ENCODE measurements at places on chromosomes 3 and 15. TPM values are rescaled to one million over a fixed set of nuclear protein-coding genes. Genes with fewer than 3 reads are reported as not detected.

Gene ISL2
- not detected for total RNA-seq

Gene MYZAP
- 36.9 TPM for total RNA-seq

Gene SST
- total RNA-seq = not detected

Gene RLBP1
- not detected for total RNA-seq

Gene MAP3K13
- total RNA-seq = 74.8 TPM

Gene PEX5L
- 0.15 TPM for total RNA-seq

Gene GABRR3
- total RNA-seq = not detected

- no peaks in the 10 kb centered on the region for H3K36me3 ChIP-seq
- peak overlapping the region; percentile 74 for H3K27ac ChIP-seq
- no peak overlapping the region for H3K4me3 ChIP-seq
- H3K27me3 ChIP-seq = no peaks in the 10 kb centered on the region
Measured at GRCh38 chr3:115518100-115518852, 105.0 kb upstream of the GAP43 start.

DNA sequence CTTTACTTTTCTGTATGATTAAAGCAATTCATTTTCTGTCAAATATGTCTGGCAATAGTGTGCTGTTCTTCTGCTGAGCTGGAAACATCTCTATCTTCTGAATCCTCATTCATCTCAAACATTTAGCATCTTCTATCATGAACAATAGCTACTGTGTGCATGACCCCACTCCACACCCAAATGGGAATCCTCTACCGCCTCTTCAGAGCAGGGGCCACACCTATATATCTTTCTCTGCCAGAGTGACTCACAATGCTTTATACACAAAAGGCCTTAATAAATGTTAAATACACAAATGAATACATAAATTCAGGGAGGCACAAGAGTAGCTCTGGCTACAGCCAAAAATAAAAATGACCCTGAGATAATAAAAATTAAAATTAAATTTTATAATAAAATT lies 8.0 kb downstream of the ALDH1A2 start:
- peaks cover 12% of the 10 kb centered on the region for H3K27me3 ChIP-seq
- DNase-seq = no peak
- no peak overlapping the region for H3K4me3 ChIP-seq

DNA sequence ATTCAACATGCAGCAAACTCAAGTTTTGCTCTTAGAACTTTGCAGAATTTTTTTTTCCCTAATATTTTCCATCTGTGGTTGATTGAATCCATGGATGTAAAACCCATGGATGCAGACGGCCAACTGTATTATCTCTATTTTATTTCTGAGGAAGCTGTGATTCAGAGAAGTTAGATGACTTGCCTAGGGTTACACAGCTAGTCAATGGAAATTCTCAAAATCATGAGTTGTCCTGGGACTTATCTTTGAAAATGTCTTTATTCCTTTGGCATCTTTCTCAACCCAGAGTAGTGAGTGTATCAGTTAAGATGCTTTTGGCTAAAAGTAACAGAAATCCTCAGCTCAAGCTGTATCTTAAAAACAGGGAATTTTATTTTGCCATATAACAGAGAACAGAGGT lies 107.9 kb upstream of the GALNT15 start:
- H3K27ac ChIP-seq = no peak overlapping the region
- no peak overlapping the region for H3K4me3 ChIP-seq
- no peaks in the 10 kb centered on the region for H3K4me1 ChIP-seq

GRCh38 chr3:124486324-124486723 lies 243.9 kb upstream of the UMPS start:
- DNase-seq = no peak
- no peak overlapping the region for H3K4me3 ChIP-seq
- H3K27me3 ChIP-seq = no peaks in the 10 kb centered on the region
- H3K27ac ChIP-seq = no peak overlapping the region

DNA sequence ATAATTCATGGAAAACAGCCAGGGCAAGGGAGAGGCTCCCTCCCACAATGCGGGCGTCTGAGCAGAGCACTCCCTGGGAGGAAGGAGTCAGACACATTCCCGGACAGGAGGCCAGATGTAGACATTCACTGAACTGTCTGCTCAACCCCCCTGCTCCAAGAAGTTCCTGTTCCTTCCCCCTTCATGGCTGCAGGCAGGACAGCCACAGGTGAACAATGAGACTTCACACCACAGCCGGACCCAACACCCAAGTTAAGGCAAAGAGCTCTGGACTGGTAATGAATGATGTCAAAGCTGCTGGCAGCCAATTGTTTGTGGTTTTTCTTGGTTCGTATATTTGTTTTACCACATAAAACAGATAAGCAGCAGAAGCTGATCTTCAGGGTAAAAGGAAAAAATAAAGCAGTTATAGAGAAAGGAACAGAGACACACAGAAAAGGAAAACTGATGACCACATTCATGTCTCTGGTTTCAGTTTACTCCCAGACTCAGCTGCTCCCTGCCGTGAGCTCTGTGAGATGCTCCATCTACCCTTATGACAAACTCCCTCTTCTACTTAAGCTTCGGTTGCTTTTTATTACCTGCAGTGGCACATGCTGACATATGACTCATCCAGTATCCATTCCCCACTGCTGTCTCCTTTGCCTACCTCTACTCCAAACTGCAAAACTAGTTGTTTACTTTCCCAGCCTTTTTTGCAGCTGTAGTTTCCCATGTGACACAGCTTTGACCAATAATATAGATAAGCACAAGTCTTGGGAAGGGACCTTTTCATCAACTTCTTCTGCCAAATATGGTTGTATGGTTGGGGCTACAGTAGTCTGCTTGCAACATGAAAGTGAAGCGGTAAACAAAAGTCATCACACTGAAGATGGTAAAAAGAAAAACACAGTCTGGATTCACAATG lies 33.1 kb downstream of the DZIP1L start:
- no peak for DNase-seq
- H3K27me3 ChIP-seq = no peaks in the 10 kb centered on the region
- H3K27ac ChIP-seq = no peak overlapping the region
- no peak overlapping the region for H3K4me3 ChIP-seq
- H3K36me3 ChIP-seq = peaks cover 19% of the 10 kb centered on the region
- H3K4me1 ChIP-seq = no peaks in the 10 kb centered on the region

DNA sequence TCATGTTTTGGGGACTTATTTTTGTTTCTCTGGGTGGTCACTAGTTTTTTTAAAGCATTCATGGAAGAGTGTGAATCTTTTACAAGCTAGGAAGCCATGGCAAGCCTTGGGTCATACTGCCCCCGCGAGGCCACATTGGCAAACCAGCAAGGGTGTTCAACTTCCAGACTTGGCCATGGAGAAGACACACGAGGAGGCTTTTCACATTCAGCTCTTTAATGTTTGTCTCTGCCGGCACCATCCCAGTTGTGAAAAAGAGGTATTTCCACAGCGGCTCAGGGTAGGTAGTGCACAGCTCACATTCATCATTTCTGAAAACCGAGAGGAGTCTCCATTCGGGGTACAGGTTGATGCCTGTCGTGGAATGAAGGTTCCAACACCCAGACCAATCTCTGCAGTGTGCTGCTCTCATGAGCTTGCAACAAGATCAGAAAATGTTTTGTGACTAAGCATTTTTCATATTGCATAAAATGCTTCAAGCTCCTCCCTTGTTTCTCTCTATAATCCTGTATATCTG lies 7.7 kb downstream of the CCR5 start:
- DNase-seq = peak; percentile 77
- peaks cover 38% of the 10 kb centered on the region for H3K4me1 ChIP-seq
- H3K4me3 ChIP-seq = no peak overlapping the region
- no peak overlapping the region for H3K27ac ChIP-seq
- H3K27me3 ChIP-seq = no peaks in the 10 kb centered on the region
- no peaks in the 10 kb centered on the region for H3K36me3 ChIP-seq

DNA sequence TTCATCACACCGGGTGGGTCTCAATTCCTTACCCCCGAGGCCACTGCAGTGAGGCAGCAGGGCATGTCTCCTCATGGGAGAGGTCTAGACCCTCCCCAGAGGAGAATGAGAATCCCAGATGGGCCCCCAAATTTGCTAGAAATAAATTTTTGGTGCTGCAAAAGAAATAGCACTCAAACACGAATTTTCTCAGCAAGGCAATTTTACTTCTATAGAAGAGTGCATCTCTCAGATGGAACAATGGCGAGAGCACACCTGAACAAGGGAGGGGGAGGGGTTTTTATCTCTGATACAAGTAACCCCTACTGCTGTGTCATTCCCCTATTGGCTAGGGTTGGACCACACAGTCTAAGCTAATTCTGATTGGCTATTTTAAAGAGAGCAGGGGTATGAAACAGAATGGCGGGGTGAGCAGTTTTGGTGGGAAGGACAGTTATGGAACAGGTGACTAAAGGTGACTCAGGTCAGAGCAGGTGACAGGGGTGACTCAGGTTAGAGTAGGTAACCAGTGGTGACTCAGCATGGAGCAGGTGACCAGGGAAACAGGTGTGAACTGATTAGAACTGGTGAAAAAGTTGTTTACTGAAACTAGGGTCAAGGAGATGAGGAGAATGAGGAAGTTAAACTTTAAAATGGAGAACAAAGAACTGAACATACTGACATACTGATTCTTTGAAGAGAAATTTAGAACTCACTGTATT lies 93.0 kb upstream of the WNT7A start:
- H3K27ac ChIP-seq = no peak overlapping the region
- no peaks in the 10 kb centered on the region for H3K27me3 ChIP-seq
- no peaks in the 10 kb centered on the region for H3K36me3 ChIP-seq
- DNase-seq = no peak
- no peaks in the 10 kb centered on the region for H3K4me1 ChIP-seq
- no peak overlapping the region for H3K4me3 ChIP-seq

DNA sequence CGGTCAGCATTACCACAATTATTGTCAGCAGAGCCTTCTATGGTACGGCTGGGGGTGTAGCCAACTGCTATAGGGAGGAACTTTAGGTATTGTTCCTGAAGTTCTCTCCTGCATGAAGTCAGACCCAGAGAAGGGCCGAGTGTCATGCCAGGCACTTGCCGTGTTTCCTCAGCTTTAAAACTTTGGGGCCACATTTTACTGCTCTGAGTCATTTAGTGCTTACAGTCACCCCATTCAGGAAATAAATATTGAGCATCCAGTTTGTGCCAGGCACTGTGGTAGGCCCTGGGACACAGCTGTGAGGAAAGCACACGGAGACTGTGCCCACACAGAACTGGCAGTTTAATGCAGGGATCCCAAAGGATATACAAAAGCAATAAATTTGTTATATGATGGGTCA lies 54.5 kb upstream of the APEH start:
- H3K27me3 ChIP-seq = no peaks in the 10 kb centered on the region
- DNase-seq = no peak
- H3K27ac ChIP-seq = no peak overlapping the region
- H3K4me1 ChIP-seq = peaks cover 9% of the 10 kb centered on the region
- no peak overlapping the region for H3K4me3 ChIP-seq
- no peaks in the 10 kb centered on the region for H3K36me3 ChIP-seq

- no peaks in the 10 kb centered on the region for H3K4me1 ChIP-seq
- no peak for DNase-seq
- H3K36me3 ChIP-seq = no peaks in the 10 kb centered on the region
- H3K27me3 ChIP-seq = no peaks in the 10 kb centered on the region
- H3K4me3 ChIP-seq = no peak overlapping the region
Measured at GRCh38 chr3:179630753-179631451, 21.9 kb upstream of the USP13 start.

DNA sequence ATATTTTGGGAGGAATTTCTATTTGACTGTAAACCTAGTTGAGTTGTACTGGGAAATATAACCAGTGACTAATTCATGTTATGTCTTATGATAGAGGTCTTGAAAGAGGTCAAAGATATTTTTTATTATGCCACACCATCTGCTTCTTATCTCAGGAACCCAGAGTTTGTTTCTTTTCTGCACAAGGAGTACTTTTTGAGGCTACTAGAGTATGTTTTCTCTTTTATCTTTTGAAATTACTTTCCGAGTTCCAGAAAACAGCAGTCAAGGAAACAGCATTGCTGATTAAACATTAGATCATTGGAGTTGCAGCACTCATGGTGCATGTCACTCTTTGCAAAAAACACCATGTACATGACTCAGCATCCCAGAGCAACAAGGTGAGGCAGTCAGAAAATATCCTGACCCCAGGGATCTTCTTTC lies 645.8 kb upstream of the NR2F2 start:
- no peaks in the 10 kb centered on the region for H3K27me3 ChIP-seq
- no peak overlapping the region for H3K4me3 ChIP-seq
- H3K27ac ChIP-seq = no peak overlapping the region
- no peaks in the 10 kb centered on the region for H3K36me3 ChIP-seq
- no peaks in the 10 kb centered on the region for H3K4me1 ChIP-seq

- no peaks in the 10 kb centered on the region for H3K36me3 ChIP-seq
- H3K27ac ChIP-seq = no peak overlapping the region
- no peak for DNase-seq
- no peaks in the 10 kb centered on the region for H3K27me3 ChIP-seq
Measured at GRCh38 chr15:75736256-75736655, 23.6 kb upstream of the CSPG4 start.

GRCh38 chr3:30495172-30496065 lies 111.0 kb upstream of the TGFBR2 start:
- no peaks in the 10 kb centered on the region for H3K4me1 ChIP-seq
- DNase-seq = no peak
- peak overlapping the region; percentile 53 for H3K27ac ChIP-seq
- no peaks in the 10 kb centered on the region for H3K27me3 ChIP-seq
- H3K4me3 ChIP-seq = no peak overlapping the region

- no peak overlapping the region for H3K27ac ChIP-seq
- DNase-seq = no peak
- no peak overlapping the region for H3K4me3 ChIP-seq
- no peaks in the 10 kb centered on the region for H3K4me1 ChIP-seq
Measured at GRCh38 chr3:115877615-115877899, 254.2 kb downstream of the GAP43 start.

DNA sequence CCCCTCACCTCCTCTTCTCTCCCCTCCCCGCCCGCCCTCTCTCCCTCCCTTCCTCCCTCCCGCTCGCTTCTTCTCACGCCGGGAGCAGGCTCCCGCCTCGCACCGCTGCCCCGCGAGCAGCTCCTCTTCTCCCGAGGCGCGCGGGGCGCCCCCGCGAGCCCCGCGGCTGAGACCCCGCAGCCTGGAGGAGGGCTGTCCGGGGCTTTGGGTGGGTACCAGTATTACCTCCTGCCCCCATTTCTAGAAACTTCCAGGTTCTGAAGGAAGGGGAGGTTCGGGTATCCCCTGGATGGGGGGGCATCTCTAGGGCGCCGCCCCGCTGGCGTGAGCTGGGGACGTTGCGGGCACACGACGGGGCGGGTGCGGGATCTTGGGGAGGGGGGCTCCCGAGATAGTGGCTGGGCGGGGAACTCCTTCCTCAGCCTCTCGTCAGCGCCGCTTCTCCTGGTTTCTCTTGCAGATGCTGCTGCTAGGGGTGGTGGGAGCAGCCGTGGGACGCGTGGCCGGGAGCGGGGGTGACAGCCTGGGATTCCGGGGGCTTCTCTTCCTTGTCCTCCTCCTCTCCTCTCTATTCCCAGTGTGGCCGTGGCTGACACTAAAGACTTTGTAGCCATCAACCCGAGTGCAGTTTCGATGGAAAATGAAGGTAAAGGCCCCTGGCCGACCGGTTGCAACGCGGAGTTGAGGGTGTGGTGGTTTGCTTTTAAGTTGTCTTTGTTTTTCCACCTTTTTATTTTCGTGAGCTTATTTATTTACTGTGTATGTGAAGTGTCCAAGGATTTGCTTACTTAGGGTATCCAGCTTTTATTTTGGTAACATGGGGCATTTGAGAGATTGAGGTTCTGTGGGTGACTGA lies 474 bp downstream of the ATP2C1 start:
- H3K4me3 ChIP-seq = peak overlapping the region; percentile 63
- no peaks in the 10 kb centered on the region for H3K36me3 ChIP-seq
- H3K4me1 ChIP-seq = peaks cover 10% of the 10 kb centered on the region
- H3K27me3 ChIP-seq = no peaks in the 10 kb centered on the region

GRCh38 chr3:119602676-119603075 lies 5.0 kb downstream of the PLA1A start:
- DNase-seq = no peak
- no peaks in the 10 kb centered on the region for H3K27me3 ChIP-seq
- H3K36me3 ChIP-seq = no peaks in the 10 kb centered on the region
- H3K4me1 ChIP-seq = peaks cover 3% of the 10 kb centered on the region
- no peak overlapping the region for H3K27ac ChIP-seq
